ENCODE measurements at places on chromosomes 12 and 14. TPM values are rescaled to one million over a fixed set of nuclear protein-coding genes. Genes with fewer than 3 reads are reported as not detected.
A peak's percentile ranks its signal among the peaks of the same experiment; 100 is the strongest.

- no peak for DNase-seq
- H3K27me3 ChIP-seq = peaks cover 20% of the 10 kb centered on the region
- H3K4me3 ChIP-seq = no peak overlapping the region
- H3K4me1 ChIP-seq = peaks cover 21% of the 10 kb centered on the region
- no peaks in the 10 kb centered on the region for H3K36me3 ChIP-seq
Observed at GRCh38 chr12:3119756-3120601, 42.8 kb downstream of the TSPAN9 start.

DNA sequence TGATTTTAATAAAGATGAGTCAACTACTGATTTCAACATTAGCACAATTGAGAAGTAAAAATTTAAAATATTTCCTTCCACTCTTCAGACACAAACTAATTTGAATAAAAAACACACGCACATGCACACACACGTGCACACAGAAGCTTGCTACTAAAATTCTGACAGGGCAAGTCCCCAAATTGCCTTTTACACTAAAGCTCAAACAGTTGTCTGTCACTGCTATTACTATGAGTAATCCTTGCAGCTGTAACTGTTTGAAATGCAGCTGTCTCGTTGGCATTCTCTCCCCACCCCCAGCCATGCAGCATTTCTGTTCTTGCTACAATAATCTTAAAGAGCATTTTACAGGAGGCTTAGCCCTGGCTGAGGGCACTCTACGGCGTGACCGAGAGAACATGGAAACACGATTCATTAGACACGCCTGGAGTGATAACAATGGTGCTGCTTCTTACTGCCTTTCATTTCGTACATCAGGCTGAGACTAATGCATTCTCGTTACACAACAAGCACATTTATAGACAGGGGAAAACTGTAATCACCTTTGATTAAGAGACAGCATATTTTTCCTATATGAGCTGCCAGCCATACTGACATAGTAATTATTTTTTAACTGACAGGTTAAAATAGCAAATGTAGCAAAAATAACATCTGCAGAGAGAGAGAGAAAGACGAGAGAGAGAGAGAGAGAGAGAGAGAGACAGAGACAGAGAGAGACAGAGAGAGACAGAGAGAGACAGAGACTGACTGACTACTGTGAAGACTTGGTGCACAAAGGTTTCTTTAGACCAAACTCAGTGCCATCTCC lies 153.8 kb downstream of the MED13L start:
- no peaks in the 10 kb centered on the region for H3K27me3 ChIP-seq
- peak overlapping the region; percentile 80 for H3K27ac ChIP-seq
- H3K4me3 ChIP-seq = peak overlapping the region; percentile 68
- H3K36me3 ChIP-seq = no peaks in the 10 kb centered on the region
- peak; percentile 46 for DNase-seq

The INSM2 gene
- not detected for total RNA-seq

GRCh38 chr14:23486036-23486435 lies 16.5 kb downstream of the NGDN start:
- no peak overlapping the region for H3K4me3 ChIP-seq
- H3K27ac ChIP-seq = no peak overlapping the region
- no peaks in the 10 kb centered on the region for H3K4me1 ChIP-seq
- no peak for DNase-seq

DNA sequence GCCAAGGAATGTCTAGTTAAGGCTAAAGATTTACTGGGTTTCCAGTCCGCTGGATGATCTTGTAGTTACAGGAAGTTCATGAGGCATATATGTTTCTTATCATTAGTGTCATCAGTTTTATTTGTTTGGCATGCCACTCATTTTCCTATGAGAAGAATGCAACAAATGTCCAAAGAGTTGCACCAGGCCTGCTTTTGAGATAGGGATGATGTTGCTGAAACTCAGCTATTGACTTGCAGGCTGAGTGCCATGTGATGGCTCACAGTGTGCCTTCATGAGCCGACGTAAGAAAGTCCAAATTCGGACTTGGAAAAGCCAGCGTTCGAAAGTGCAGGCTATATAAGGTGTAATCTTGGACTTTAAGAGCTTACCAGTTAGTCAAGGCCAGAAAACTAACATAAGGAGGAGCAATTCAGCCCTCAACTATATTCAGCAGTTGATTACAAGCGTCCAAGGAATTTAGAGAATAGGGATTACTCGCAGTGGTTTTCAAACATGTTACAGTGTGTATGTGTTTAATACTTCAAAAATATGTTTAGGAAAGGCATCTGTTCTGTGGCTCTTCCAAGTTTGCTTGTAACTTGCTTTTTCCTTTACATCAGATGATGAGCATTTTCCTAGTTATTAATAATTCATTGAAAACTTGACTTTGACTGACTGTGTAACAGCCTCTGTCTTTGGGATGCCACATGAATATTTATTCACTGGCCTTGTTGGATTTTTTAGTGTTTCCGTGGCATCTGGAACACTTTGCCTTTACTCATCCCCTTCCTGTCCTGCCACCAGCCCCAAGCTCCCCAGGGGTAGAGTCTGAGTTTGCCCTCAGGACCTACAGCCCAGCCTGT lies 101.3 kb downstream of the LGMN start:
- peaks cover 65% of the 10 kb centered on the region for H3K4me1 ChIP-seq
- H3K27me3 ChIP-seq = no peaks in the 10 kb centered on the region
- peak overlapping the region; percentile 37 for H3K4me3 ChIP-seq
- H3K36me3 ChIP-seq = peaks cover 11% of the 10 kb centered on the region
- peak overlapping the region; percentile 29 for H3K27ac ChIP-seq

The RPGRIP1 gene
- not detected for total RNA-seq

- no peaks in the 10 kb centered on the region for H3K4me1 ChIP-seq
- DNase-seq = no peak
- H3K27ac ChIP-seq = no peak overlapping the region
Observed at GRCh38 chr12:41531147-41531829, 343.2 kb downstream of the PDZRN4 start.

DNA sequence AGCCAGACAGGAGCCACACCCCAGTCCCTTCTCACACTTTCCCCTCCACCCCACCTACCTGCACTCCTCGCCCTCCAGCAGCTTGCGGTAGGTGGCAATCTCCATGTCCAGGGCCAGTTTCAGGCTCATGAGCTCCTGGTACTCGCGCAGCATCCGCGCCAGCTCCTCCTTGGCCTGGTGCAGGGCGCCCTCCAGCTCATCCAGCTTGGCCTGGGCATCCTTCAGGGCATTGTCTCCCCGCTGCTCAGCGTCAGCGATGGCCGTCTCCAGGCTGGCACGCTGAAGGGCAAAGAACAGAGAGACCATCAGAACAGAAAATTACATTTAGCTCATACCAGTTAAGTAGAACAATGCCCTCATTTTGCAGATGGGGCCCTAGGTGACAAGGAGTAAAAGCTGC lies 5.5 kb downstream of the KRT74 start:
- H3K27ac ChIP-seq = no peak overlapping the region
- no peak for DNase-seq
- H3K36me3 ChIP-seq = no peaks in the 10 kb centered on the region
- no peak overlapping the region for H3K4me3 ChIP-seq

The SLCO1A2 gene
- not detected for total RNA-seq

DNA sequence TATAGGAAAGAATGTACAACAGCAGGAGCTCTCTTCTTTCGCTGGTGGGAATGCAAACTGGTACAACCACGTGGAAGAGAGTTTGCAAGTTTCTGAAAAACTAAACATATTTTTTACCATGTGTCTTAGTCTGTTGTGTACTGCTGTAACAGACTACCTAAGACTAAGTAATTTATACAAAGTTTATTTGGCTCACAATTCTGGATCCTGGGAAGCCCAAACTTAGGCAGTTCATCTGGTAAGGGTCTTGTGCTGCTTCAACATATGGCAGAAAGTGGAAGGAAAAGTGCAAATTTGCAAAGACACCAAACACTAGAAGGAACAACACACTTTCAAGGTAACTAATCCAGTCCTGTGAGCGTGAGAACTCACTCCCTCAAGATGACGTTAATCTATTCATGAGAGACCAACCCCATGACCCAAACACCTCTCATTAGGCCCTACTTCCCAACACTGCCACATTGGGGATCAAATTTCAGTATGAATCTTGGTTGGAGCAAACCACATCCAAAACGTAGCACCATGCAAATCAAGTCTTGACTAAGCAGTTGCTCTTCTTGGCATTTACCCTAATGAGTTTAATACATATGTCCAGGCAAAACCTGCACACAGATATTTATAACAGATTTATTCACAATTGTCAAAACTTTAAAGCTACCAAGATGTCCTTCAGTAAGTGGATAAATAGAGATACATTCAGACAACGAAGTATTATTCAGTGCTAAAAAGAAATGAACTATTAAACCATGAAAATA lies 481.9 kb upstream of the FOXG1 start:
- no peaks in the 10 kb centered on the region for H3K4me1 ChIP-seq
- H3K36me3 ChIP-seq = no peaks in the 10 kb centered on the region
- H3K27me3 ChIP-seq = no peaks in the 10 kb centered on the region
- no peak overlapping the region for H3K4me3 ChIP-seq
- no peak for DNase-seq

DNA sequence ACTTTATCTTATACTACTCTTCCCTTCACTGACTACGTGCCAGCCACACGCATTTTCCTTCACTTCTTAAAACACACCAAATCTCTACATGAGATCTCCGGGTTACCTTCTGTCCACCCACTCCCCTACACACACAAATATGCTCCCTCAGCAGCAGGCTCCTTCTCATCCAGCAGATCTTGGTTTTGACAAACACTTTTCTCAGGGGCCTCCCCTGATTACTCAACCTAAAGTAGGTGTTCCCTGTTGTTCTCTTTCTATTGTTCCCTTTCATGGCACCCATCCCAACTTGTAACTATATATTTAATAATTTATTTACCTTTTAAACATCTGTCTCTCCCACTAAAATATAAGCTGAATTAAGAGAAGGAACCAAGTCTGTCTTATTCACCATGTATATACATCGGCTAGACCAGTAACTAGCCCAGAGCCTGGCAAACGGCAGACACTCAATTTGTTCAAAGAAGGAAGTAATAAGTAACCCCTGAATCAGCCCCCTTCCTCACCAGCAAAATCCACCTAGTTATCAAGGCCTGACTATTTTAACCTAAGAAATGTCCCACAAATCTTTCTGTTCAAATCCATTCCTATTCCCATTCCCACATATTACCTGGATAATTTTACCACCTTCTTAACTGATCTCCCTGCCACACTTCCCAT lies 2.7 kb downstream of the C2CD5 start:
- H3K27me3 ChIP-seq = no peaks in the 10 kb centered on the region
- DNase-seq = no peak
- peaks cover 53% of the 10 kb centered on the region for H3K4me1 ChIP-seq
- peak overlapping the region; percentile 4 for H3K27ac ChIP-seq
- peaks cover 11% of the 10 kb centered on the region for H3K36me3 ChIP-seq
- peak overlapping the region; percentile 48 for H3K4me3 ChIP-seq

The KRT6A gene
- not detected for total RNA-seq

DNA sequence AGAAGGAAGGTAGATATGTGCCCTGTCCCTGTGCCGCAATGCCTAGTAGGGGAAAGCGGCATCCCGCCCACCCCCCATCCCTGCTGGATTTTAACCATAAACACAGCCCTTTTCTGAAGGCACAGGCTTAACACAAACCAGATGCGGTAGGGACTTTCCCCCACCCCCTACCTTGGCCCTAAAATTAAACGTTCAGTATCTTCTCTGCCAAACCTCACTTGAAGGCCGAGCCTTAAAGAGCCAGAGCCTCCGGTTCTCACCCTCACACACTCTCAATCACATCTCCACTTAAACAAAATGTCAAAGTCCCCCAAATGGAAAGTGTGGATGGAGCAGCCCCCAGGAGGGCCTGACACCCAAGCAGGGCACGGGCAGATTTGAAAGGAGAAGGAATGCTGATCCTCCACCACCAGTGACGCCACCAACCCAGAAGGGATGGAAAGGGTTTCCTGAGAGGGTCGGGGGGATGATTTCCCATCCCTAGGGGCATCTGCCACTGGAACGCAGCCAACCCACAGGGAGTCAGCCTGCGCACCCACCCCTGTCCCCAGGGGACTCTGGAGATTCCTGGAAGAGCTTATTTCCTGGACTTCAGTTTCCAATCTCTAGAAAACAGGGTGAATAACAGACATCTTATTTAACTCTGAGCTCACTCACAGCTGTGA lies 26.4 kb downstream of the ACTN1 start:
- DNase-seq = peak; percentile 22

- peaks cover 34% of the 10 kb centered on the region for H3K4me1 ChIP-seq
- no peak overlapping the region for H3K4me3 ChIP-seq
- no peak for DNase-seq
- peaks cover 47% of the 10 kb centered on the region for H3K27me3 ChIP-seq
- no peaks in the 10 kb centered on the region for H3K36me3 ChIP-seq
Observed at GRCh38 chr14:61184112-61184511, 97.0 kb downstream of the TMEM30B start.

- no peak overlapping the region for H3K4me3 ChIP-seq
- no peak overlapping the region for H3K27ac ChIP-seq
- no peak for DNase-seq
- no peaks in the 10 kb centered on the region for H3K4me1 ChIP-seq
- no peaks in the 10 kb centered on the region for H3K36me3 ChIP-seq
- H3K27me3 ChIP-seq = peaks cover 6% of the 10 kb centered on the region
Observed at GRCh38 chr12:13887779-13888388, 93.5 kb downstream of the GRIN2B start.

DNA sequence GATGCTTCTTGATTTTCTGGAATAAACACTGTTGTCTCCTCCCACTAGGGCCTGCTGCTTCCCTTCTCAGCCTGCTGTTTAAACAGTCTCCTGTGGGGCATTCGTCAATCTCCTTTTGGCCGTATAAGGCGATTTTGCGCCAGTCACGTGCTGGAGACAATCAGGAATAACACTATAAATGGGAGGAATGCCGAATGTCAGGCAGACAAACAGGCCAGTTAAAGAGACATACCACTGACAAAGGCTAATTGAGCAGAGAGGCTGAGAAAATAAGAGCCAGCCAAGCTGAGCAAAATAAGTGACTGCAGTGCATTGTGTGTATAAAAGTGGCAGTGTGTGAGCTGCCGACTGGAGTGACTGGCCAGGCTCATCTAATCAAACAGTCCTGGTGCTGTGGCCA lies 23.3 kb downstream of the DMAC2L start:
- no peak overlapping the region for H3K27ac ChIP-seq
- peaks cover 14% of the 10 kb centered on the region for H3K4me1 ChIP-seq
- H3K4me3 ChIP-seq = peak overlapping the region; percentile 52
- no peaks in the 10 kb centered on the region for H3K36me3 ChIP-seq
- H3K27me3 ChIP-seq = no peaks in the 10 kb centered on the region

DNA sequence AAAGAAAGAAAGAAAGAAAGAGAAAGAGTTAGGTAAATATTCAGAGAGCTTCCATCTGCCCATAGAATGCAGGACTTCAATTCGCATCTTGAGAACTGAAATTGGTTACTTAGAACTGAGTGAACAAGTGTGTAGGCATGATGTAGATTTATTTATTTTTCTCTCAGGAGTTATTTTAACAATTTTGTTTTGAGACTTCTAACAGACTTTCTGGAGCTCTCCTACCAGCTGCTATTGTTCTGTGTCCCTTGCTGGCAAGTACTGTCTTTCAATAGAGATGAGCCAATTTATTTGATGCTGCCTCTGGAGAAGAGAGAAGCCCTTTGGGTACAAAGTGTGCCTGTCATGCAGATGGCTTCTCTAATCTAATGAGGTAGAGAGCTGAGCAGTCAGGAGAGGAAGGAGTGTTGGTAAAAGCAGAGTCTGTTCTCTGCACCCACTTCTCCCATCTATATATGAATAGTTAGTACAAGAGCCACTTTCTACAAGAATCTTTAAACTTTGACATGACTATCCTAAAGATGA lies 67.0 kb downstream of the SYT1 start:
- H3K4me1 ChIP-seq = no peaks in the 10 kb centered on the region
- no peak overlapping the region for H3K27ac ChIP-seq
- H3K4me3 ChIP-seq = no peak overlapping the region
- DNase-seq = no peak
- H3K27me3 ChIP-seq = no peaks in the 10 kb centered on the region
- no peaks in the 10 kb centered on the region for H3K36me3 ChIP-seq

GRCh38 chr12:14841761-14842160 lies 1.6 kb downstream of the ART4 start:
- DNase-seq = no peak
- H3K4me1 ChIP-seq = peaks cover 11% of the 10 kb centered on the region
- peaks cover 19% of the 10 kb centered on the region for H3K27me3 ChIP-seq
- H3K4me3 ChIP-seq = no peak overlapping the region
- H3K27ac ChIP-seq = no peak overlapping the region

Data from activated T-cell treated with anti-CD3 and anti-CD28 coated beads, Interleukin-2, amount 50 U/mL, for 72 hours (primary cell).